ENCODE measurements at places on chromosomes 12 and 14. TPM values are rescaled to one million over a fixed set of nuclear protein-coding genes. Genes with fewer than 3 reads are reported as not detected.
A peak's percentile ranks its signal among the peaks of the same experiment; 100 is the strongest.

- DNase-seq, result no peak
Measured at GRCh38 chr12:92675092-92675865, 27.5 kb upstream of the PLEKHG7 start.

DNA sequence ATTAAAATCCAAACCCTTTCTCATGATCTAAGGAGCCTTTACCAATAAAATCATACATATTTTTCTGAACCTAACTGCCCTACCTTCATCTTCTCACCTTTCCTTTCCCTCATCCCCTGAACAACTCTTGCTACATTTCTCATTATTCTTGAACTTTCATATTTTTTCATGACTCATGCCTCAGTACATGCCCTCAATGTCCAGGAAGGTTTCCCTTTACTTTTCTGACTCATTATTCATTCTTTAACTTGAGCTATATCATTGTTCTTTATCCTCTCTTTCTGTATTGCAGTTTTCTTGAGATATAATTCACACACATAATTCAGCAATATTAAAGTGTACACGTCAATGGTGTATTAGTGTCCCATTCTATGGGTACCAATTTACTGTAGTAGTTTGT is 231.0 kb downstream of the ALG10B start:
- no peak for DNase-seq

GRCh38 chr14:74255281-74255680 is 16.0 kb downstream of the VSX2 start:
- DNase-seq, result no peak

- DNase-seq, result no peak
Measured at GRCh38 chr14:50014809-50015430, 101.5 kb downstream of the VCPKMT start.

GRCh38 chr14:77108753-77109152 is 10.7 kb downstream of the CIPC start:
- DNase-seq, result no peak

DNA sequence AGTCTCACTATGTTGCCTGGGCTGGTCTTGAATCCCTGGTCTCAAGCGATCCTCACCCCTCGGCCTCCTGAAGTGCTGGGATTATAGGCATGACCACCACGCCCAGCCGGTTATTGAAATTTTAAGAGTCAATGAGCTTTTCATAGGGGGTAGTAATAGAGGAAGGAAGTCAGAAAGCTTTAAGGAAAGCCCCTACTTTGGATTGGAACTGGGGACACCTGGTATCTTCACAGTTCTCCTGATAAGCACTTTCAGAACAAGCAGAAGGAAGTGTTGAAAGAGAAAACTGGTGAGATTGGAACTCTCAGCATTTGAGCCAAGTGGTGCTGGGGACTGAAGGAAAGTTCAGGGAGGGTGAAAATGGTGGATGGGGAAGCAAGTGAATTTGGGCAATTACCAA is 5.1 kb downstream of the SLC4A8 start:
- no peak for DNase-seq

Gene MCRS1
- polyA plus RNA-seq, result 67.7 TPM

- DNase-seq, result no peak
Measured at GRCh38 chr12:8036346-8036745, 3.8 kb downstream of the FOXJ2 start.

Gene KLRD1
- 0.55 TPM for polyA plus RNA-seq

- no peak for DNase-seq
Measured at GRCh38 chr14:67508956-67509355, 20.4 kb upstream of the TMEM229B start.

GRCh38 chr14:82134411-82134810 is 600.8 kb upstream of the SEL1L start:
- DNase-seq, result no peak

GRCh38 chr12:114588061-114588460 is 95.9 kb downstream of the TBX3 start:
- DNase-seq, result no peak

DNA sequence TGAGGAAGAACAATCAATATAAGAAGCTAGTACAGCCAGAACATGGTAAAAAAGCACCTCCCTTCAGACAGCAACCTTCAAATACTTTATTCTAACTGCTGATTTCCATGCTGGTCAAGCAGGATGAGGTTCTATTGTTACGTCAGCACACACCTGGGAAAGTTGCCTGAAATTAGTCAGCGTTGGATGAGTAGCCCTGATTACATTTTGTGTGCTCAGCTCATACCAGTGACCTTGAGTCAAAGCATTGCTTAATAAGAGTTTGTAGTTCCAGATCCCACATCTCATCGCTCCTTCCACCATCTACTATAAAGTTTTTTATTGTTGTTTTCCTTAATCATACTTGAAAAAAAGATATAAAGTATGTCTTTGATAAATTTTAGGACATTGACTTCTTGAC is 361.5 kb downstream of the EGLN3 start:
- no peak for DNase-seq

Gene PAPLN
- 35.0 TPM for polyA plus RNA-seq

Gene PLCZ1
- 1.2 TPM for polyA plus RNA-seq

Gene BAZ1A
- 36.0 TPM for polyA plus RNA-seq

Gene CD163
- 8.2 TPM for polyA plus RNA-seq

DNA sequence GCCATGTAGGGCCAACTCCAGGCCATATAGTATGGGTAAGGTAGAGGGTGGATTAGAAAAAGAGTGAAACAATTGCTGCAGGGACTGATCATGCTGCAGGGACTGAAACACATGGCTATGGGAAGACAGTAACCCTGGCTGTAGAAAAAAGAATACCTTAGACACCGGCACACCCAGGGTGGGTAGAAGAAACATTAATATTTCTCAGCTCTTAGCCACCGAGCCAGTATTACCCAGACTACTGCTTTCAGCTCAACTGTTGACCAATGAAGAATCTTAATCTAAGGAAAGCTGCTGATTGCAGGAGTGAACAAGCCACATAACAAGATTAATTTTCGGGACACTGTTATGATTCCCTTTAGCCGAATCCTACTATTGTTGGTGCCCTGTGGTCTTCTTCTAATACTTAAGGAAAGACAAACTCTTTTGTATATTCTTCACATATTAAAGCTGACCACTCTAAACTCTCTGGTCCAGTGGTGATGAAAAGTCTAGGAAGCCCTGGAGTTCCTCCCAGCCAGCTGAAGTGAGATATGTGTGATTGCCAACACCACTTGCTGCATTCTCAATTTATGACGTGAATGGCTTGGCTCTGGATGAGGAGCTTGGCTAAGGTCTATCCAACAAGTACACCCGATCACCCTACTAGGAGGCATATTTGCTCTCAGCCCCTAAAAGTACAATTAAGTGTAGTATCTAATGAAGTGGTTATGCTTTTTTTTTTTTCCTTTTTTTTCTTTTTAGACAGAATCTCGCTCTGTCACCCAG is 69.2 kb downstream of the NOVA1 start:
- DNase-seq, result no peak

Gene TRHDE
- polyA plus RNA-seq, result 21.3 TPM

DNA sequence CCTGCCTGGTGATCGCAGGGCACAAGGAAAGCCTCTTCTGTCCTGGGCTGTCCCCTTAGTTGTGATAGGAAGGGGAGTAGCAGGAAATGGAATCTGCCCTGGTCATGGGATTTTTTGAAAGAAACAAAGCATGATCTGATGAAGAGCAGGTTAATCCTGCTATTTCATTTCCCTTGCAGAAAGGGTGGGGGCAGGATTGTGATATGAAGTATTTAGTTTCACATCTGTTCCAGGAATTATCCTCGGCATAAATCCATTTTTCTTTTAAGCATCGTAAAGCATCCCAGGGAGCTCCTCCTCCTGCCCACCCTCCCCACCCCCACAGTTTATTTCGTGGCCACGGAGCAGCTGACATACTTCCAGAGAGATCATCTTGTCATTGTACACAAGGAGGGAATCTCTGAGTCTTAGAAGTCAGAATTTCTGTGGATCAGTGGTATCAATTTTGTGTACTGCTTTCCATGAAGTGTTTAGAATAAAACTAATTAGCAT is 53.1 kb downstream of the TGFB3 start:
- no peak for DNase-seq

DNA sequence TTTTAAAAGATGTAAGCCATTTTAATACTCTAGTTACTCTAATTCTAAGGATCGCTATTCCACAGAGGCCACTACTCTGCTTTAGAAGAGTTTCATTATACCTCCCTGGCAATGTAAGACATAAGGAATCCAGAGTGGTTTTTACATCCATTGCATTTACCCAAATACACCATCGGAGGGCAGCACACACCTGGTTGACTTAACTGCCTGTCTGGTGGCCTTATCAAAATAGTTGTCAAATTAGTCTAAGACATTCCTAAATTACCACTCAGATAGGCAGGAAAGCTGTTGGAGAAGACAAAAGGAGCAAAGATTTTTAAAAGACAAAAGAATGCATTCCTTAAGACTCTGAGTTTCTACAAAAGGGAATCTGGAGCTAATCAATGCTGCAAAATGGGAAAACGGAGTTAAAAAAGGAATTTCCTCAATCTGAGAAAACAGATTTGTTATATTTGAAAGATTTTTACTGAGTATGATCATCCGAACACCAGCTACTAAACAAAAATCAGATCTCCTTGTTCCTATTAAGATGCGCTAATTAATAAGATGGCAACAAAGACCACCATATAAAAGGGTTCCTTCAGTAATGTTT is 33.8 kb upstream of the FGD4 start:
- peak; percentile 46 for DNase-seq

- DNase-seq, result no peak
Measured at GRCh38 chr12:43123461-43123860, 428.5 kb downstream of the ADAMTS20 start.

- DNase-seq, result no peak
Measured at GRCh38 chr12:39413836-39414771, 28.8 kb downstream of the KIF21A start.

GRCh38 chr12:82963956-82964355 is 277.2 kb downstream of the TMTC2 start:
- DNase-seq, result no peak

GRCh38 chr14:76829013-76829365 is 2.8 kb downstream of the LRRC74A start:
- DNase-seq, result no peak

Gene CLECL1
- polyA plus RNA-seq, result 0.47 TPM

GRCh38 chr12:21818627-21819026 is 44.1 kb upstream of the KCNJ8 start:
- no peak for DNase-seq

GRCh38 chr12:80015660-80016059 is 80.8 kb upstream of the PPP1R12A start:
- DNase-seq, result no peak

DNA sequence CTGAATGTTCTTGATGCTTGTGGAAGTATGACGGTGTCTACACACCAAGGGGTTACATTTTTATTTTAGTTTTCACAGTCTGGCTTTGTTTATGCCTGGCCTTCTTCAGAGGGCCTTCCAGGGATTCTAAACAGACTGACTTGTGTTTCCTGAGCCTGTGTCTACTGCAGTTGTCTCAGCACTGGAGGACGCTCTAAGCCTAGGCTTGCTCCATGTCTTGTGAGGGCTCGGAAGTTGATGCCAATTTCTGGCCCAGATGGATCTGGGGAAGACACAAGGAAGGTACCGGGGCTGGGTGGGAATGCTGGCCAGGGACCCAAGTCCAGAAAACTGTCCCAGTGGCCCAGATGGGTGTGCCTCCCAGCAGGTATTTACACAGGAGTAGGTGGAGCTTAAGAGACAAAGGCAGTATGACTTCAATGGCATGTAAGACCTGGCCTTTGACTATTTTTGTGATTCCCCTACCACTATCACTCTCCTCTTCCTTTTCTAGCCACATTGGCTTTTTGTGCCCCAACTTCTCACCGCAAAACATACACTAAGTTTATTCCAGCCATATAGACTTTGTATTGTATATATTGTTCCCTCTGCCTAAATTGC is 56.9 kb downstream of the GPR137C start:
- no peak for DNase-seq

GRCh38 chr12:107618106-107618505 is 67.5 kb upstream of the PWP1 start:
- DNase-seq, result no peak

Gene SLCO1C1
- polyA plus RNA-seq, result 0.39 TPM

Gene P2RX7
- polyA plus RNA-seq, result 0.73 TPM

Gene NPAS3
- polyA plus RNA-seq, result 8.5 TPM

GRCh38 chr12:87784350-87784749 is 244.9 kb downstream of the C12orf50 start:
- DNase-seq, result no peak

Gene SERPINA10
- 0.13 TPM for polyA plus RNA-seq

DNA sequence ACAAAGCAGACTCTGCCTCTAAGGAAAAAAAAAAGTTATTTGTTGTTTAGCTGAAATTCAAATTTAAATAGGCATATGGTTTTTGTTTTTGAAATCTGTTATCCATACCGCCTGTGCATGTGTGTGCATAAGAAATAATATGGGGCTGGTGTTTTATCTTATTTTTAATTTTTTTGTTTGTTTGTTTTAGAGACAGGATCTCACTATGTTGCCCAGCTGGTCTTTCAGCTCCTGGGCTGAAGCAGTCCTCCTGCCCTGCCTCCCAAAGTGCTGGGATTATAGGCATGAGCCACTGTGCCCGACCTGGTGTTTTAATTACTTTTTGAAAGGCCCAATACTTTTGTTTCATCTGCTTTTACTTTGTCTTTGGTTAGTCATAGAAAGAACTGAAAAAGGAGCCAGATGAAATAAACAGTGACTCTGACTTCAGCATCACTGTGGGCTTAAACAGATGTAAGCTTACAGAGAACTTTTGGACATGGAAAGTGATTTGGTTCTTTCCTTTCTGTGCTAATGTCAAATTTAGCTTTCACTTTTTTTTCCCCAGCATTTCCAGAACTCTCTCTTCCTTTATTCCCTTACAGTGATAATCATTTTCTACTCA is 37.2 kb downstream of the SUPT16H start:
- no peak for DNase-seq

Gene NUAK1
- polyA plus RNA-seq, result 9.9 TPM

- no peak for DNase-seq
Measured at GRCh38 chr12:93256256-93256969, 121.3 kb upstream of the NUDT4 start.

Gene USP44
- polyA plus RNA-seq, result 2.9 TPM

DNA sequence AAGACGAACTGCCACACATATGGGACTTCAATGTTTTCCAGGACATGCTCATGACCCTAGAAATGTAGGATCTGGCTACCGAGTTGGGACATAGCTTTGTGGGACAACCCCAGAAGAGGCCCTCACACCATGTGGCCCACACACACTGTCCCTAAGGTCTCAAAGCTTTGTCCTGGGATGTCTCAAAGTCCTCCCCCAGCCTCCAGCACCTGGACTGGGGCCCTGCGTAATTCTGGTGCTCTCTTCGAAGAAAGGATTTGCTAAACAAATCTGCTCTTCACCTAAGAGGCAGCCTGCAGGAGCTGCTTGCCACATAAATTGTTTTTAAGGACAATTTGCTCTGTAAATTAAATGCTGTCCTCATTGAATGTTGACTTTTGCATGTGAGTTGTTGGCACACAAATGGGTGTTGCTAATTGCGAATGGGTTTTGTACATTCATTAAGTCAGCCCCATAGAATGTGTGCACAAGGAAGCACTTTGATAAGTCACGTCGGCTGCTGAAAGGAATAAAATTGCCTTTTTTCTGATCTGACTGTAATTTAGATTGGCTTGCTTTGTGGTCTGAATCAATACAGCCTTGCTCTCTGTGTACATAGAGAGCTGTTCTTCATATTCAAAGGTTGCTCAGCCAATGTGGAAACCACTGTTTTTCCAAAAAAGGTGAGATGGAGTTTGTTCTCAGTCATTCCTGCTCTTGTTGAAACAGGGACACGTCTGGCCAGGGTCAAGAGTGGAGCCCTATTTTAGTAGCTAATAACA is 161.6 kb upstream of the PWP1 start:
- no peak for DNase-seq
